Fibroblast of skin of abdomen (primary cell): ENCODE measurements at places on chromosomes 7 and 10.

DNA sequence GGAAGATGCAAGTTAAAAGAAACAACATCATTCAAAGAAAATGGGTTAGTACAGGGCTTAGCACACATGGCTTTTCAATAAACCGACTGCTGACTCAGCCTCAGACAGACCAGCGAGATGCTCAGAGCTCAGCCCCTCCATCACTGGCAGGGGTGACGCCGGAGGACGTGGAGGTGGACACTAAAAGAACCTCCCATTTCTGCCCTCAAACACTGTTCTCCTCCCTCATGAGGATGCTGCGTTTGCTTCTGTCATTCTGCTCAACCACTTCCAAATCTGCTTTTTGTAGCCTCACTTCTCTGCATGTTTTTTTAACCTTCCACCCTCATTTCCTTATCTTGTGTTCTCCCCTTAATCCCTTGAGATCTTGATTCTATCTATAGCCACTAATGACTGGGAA, 15.3 kb downstream of the DENND11 start:
- no peak for DNase-seq

DNA sequence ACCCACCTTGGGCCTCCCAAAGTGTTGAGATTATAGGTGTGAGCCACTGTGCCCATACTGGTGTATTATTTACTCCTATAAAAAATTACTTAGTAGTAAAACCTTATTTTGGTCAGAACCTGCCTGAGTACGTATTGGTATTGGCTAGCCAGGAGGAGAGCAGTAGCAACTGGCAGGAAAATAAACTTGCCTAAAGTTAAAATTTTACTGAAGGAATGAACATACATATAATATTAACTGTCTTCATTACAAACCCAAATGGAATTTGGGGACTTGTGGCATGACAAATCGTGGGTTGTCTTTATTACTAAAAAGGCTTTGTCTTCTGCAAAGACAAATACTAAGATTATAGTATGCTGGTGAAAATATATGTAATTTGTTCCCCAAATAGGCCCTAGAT, 8.4 kb downstream of the RAB18 start:
- no peak for DNase-seq

GRCh38 chr10:42933448-42934340, 143.2 kb upstream of the RET start:
- peak; percentile 4 for DNase-seq

DNA sequence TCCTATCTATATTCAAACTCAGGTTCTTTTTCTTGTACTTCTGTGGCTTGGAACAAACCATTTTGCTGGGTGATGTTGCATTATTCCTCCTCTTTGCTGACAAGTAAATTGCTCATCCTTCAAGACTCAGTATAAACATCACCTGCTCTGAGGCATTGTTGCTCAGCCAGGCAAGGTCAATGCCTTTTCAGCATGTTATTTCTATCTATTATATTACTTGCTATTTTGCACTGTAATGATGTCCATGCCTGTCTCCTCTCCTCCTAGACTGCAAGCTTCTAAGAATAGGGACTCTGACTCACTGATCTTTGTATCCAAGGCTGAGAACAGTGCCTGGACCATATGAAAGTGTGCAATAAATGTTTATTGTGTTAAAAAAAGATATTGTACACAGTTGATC, 293.8 kb downstream of the RNLS start:
- DNase-seq: no peak

DNA sequence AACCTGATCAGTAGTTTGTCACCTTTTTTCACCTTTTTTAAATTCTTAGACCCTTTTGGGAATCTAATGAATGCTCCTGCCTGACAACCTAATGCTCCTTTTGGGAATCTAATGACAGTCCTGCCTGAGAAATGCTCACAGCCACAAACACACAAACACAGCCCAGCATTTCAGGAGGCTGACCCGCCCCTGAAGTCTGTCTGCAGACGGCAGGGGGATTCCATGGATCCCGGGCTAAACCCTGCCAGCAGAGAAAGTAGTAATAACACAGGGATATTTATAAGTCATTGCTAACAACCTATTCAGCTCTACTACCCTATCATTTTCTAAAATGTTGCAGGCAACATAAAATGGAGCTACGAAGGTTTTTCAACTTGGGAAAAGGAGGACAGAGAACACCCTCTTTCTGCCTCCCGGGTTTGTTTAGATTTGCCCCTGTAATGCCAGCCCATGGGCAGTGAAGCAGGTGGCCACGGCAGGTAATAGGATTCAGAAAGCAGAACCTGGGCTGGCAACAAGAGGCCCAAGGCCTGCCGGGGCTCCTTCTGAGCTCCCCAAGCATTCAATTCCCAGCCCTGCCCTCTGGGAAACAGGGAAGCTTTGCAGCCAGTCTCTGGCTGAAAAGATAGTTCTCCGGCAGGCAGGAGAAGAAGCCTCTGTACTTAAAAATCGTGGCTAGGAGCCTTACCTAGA, 65.2 kb downstream of the CREB3L2 start:
- no peak for DNase-seq

GRCh38 chr7:107014387-107015023, 30.0 kb upstream of the PRKAR2B start:
- DNase-seq: peak; percentile 35

GRCh38 chr7:86939197-86939814, 120.1 kb downstream of the ELAPOR2 start:
- peak; percentile 57 for DNase-seq

- DNase-seq: peak; percentile 63
Measured at GRCh38 chr10:61110188-61110844, 166.3 kb upstream of the RHOBTB1 start.

DNA sequence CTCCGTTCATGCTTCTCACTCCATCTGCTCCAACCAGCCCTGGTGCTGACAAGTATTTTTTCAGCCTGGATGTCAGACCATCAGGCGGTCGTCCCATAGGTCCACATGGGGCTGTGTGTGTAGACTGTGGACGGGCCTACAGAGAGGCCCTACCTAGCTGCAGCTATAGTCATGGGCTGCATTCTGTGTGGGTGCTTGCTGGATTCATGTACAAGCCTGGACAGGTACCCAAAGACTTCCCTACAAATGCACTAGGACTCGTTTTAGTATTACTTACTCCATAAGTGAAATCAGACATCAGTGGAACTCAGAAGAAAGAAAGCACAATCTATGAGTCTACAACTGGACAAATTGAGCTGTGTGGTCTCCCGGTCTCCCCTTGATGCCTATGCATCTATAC, 146.8 kb downstream of the PKD1L1 start:
- no peak for DNase-seq

DNA sequence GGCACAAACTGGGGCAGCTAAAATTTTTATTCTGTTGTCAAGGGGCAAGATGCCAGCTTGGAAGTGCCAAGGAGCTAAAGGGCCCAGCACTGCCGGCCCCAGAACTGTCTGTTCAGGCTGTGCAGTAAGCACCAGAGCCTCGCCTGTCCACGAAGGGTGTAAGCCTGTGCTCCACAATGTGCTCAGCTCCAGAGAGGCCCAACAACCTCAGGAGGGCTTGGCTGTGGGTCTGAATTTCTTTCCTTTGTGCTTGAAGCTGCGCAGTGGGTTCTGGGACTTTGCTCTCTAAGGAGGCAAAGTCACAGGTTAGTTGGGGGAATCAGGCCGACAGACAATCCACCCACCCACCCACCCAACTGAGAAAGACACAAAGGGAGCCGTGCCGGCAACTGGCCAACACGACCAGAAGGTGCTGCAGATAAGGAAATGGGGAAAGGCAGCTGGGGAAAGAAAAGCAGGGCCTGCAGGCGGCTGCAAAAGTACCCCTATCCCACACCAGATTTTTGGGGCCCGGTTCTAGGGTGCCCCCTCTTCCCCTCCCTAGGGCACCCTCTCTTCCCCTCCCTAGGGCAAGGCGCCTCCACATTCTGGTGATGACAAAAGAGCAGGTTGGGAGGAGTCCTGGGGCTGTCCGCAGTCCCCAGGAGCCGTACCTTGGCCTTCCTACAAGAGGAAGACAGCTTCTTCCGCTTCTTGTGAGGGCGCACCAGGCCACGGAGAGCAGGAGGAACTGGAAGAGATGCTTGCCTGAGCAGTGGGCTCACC, 7.7 kb downstream of the DDX56 start:
- no peak for DNase-seq

DNA sequence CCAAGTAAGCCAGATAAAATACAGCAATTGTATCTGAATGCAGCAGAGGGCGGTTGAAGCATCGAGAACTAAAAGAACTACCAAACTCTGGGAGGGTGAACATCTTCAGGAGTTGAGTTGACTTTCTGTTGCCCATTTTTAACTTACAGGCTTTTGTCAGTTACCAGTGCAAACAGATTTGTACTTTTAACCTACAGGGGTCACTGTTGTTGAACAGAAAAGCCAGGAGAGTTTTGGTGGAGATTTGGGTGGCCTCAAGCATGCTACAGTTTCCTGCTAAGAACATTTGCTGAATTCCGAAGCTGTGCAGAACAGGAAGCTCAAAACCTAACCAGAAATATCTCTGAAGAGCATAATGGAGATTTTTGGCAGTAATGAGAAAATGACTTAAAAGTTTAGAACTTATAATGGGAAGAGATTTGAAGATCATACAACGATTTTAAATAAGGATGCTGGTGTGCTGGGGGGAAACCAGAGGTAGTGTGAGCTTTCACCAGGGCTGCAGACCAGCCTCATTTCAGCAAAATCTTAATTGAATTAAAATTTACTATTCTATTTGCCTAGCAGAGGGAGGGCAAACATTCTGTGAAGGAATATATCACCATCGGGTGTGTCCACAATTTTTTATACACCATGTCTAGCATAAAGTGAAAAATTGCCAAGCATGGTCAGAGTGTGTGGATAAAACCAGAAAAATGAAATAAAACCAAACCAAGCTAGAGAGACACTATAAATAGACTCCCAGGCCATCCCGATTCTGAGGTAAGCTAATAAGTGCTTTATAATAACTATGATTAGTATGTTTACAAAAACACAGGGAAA, 208.6 kb upstream of the CCDC6 start:
- peak; percentile 77 for DNase-seq

DNA sequence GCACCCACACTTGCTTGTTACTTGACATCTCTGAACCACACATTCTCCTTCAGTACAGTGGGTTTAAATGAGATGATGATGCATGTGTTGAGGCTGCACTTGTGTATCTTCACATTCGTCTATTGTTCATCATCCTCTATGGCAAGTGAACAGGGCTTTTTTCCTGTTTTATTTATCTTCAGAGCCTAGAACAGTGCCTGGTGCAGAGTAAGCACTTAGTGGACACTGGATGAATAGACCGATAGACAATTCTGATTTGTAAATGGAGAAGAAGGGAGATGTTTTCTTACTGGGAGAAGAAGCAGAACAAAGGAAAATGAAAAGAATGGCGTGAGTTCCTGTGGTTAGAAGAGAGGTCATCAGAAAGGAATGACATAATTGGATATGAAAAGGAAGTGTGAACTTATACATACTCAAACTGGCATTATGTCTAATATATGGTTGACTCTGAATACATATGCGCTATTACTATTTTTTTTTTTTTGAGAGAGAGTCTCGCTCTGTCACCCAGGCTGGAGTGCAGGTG, 99.7 kb downstream of the AVL9 start:
- peak; percentile 38 for DNase-seq

- DNase-seq: peak; percentile 67
Measured at GRCh38 chr7:12028508-12028907, 182.6 kb upstream of the TMEM106B start.

DNA sequence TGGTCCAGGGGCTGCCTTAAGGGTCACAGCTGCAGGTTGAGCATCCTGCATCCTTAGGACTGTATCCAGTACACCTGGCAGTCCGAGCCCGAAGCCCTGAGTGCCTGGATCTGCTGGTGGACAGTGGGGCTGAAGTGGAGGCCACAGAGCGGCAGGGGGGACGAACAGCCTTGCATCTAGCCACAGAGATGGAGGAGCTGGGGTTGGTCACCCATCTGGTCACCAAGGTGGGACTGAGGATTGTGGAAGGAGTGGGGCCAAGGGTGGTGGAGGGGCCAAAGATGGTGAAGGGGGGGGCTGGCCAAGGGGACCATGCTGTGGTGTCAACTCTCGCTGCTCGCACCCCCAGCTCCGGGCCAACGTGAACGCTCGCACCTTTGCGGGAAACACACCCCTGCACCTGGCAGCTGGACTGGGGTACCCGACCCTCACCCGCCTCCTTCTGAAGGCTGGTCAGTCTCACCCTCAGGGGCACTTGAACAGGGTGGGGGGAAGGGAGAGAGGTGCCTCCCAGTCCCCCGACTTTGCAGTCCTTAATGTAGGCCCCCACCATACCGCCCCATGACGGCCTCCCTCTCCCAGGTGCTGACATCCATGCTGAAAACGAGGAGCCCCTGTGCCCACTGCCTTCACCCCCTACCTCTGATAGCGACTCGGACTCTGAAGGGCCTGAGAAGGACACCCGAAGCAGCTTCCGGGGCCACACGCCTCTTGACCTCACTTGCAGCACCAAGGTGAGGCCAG, 5.3 kb downstream of the NFKB2 start:
- DNase-seq: no peak

DNA sequence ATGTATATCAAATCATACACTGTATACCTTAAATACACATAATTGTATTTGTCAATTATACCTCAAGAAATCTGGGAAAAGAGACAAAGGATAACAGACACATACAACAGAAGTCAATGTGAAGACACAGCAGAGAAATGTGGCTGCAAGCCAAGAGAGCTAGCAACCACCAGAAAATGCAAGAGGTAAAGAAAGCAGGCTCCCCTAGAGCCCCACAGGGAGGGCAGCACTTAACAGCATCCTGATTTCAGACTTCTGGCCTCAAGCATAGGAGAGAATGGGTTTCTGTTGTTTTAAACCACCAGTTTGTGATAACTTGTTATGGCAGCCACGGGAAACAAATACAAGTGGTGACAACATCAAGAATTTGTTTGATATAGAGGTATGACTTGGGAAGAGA, 1197.2 kb downstream of the SORCS1 start:
- no peak for DNase-seq

GRCh38 chr7:1924258-1924817, 254.3 kb downstream of the ELFN1 start:
- DNase-seq: peak; percentile 90
